Naive thymus-derived CD8-positive, alpha-beta T cell (primary cell): ENCODE measurements at places on chromosomes 2 and 18.

DNA sequence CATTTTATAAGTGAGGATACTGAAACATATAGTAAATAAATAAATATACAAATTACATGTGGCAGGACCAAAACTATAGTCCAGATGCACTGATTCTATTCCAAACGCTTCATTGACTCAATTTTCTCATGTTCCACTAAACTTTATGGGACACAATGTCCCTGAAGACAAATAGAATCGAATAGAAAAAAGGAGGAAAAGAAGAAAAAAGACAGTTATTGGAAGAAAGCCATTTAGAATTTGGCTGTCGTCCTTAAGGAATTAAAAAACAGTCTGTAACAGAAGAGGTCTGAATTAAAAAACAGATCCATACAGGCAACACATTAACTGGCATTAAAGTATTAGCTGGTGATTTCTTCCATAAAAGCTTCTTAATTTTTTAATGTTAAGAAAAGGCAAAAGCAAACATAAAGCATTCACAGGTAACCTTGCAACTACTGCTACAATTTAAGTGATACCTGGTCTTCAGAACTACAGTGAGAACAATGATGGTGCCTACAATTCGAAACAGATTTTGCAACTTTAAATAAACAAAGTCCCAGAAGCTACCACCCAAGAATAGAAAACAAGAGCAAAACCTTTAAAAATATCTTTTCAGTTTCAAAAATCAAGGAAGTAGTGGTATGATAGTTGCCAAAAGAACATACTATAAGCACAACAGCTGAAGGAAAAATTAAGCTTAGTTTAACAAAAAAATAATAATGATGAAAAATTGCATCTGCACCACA lies 17.4 kb upstream of the CHAC2 start:
- no peak for DNase-seq

GRCh38 chr2:49080681-49081080 lies 73.6 kb downstream of the FSHR start:
- no peak for DNase-seq

DNA sequence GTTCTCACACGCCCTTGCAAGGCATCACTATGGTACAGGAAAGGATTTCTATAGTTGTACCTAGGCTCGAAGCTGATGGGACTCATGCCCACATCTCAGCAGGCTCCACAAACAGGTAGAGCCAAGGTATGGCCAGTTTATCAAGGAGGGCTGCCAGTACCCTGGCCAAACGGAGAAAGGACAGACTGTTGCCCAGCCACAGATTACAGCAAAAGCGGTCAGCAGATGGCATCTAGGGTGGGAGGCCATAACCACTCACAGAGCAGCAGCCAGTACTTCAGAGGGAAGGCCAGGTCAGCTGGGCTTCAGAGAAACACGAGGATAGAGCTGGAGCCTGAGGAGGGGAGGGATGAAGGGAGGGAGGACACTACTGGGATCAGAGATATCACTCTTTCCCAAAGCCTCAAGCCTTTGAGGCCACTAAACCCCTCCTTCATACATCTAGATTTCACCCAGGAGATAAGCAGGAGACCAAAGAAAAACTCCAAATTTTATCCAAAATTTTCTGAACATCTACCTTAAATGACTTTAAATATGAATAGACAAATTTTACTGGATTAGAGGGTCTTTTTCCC lies 904.2 kb upstream of the NXPH2 start:
- DNase-seq, result no peak

DNA sequence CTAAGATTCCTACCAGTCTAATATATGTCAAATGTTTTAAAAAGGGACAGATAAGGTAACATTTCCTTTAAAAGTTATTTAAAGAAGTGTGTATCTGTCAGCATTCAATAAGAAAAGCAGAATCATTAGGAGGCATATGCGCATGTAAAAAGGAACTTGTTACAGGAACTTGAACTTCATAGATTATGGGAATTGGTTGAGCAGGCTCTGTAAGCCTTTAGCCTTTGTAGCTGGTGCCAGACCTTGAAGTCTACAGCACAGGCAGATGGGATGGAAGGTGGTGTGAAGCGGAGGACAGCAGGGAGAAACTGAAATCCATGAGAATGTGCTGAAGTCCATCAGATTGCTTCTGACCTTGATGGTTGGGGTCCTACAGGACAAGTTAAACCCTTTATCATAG lies 138.3 kb upstream of the ST6GAL2 start:
- DNase-seq, result no peak

GRCh38 chr2:127428815-127429109 lies 10.5 kb downstream of the PROC start:
- DNase-seq, result no peak

DNA sequence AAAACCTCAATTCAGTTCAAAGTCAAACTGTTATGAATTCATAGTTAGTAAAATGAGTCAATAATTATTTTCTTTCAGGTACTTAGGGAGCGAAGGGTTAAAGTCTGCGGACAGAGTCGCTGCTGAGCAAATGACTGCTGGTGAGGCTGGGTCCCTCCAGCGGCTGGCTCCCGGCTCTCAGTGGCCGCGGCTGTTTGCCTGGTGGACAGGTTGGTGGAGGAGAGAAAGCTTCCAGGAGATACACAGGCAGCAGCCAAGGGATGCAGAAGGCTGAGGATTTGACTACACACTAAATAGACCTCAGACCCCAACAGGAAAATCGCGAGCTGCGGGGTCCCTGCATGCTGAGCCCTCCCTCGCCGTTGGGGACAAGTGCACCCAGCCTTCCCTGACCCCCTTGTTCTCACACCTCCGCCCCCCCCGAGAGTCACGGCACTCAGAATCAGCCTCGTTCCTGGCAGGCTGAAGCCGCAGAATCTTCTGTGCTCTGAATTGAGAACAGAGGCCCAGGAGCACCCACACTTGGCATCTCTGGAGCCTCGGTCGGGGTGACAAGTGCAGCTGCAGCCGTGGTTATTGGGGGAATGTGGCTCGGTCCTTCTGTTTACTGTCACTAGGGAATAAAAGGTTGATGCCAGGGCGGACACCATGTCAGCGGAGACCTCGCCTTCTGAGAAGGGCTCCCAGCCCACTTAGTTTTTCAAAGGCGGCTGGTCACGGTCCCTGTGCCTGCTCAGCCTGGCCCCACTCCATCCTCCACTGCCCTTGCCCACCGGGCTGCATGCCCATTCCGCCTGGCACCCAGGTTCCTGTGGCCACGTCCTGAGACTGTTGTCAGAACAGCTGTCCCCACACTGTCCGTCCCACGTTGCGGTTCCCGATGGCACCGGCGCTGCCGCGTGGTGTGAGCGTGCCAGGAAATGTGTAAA lies 74.0 kb downstream of the SLC66A2 start:
- DNase-seq, result no peak

- DNase-seq, result no peak
Observed at GRCh38 chr18:76434452-76434851, 60.6 kb downstream of the ZNF516 start.

DNA sequence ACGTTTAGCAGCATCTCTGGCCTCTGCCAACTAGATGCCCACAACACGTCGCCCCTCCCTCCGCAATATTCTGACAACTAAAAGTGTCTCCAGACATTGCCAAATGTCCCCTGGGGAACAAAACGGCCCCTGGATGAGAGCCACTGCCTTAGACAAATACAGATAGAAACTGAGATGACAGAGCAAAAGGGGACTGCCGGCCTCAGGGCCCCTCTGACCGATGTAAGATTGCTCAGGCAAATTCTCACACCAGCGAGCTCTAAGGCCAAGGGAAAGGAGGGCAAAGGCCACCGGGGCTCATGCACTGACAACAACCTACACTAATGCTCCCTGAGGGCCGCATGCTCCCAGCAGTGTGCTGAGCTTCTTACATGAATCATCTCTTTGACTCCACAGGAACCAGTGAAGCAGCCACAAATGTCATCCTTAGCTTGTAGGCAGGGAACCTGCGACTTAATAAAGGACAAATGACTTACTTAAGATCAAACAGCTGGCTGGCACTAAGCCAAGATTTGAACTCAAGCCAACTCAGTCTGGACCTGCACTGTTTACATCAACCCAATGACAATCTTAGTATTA lies 228.5 kb downstream of the TTC32 start:
- DNase-seq, result no peak

DNA sequence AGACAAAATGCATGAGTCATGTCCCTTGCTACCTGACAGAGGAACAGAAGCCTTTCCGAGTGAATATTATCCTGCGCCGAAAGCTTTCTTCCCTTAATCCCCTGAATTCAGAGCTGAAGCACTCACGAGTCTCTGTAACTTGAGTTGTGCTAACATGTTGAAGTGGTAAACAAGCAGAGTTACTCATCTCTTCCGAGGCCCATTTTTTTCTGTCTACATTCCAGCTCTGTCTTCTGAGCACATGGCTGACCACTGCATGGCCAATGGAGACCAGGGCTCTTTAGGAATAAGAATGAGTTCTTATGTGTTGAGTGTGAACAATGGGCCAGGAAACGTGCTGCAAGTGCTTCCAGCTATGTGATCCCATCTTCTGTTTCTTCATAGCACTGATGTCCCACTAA lies 73.1 kb upstream of the PID1 start:
- no peak for DNase-seq

DNA sequence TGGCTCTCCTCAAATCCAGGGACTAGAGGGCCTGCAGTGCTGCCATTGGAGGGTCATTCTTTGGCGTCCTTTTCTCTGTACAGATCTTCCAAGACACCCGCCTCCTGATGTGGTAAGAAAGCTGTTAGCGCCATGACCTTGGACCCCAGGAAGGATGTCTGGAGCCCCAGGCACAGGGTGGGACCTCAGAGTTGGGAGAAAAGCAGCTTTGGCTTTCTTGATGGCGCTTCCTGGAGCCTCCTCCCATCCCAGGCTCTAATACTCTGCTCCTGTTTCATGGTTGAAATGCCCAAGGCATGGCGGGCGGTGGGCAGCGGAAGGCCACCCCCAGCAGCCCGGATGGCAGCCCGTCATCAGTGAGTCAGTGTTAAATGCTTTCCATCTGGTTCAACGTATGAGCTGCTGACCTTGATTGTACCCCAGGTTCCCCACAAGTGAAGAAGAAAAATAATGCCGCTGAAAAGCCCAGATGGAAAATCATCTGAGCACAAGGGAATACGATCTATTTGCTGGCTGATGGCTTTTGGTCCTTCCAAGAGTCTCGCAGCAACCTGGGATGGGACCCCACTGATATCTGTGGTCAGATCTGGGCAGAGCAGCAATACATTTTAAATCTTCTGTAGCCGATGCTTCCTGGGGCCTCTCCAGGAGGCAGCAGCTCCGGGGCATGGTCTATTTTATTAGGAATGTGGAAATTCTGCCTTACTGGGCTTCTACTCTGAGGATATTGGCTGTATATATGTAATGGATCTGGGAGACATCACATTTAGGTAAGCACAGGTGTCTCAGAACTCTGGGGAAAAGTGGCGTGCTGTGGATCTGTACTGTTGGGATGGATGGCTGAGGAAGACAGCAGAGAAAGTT lies 15.1 kb downstream of the ACKR3 start:
- DNase-seq, result no peak

- no peak for DNase-seq
Observed at GRCh38 chr2:144213797-144214196, 306.1 kb downstream of the ZEB2 start.

- DNase-seq, result no peak
Observed at GRCh38 chr2:71674158-71674851, 220.9 kb downstream of the DYSF start.
